ENCODE measurements at places on chromosomes 2 and 18. TPM values are rescaled to one million over a fixed set of nuclear protein-coding genes. Genes with fewer than 3 reads are reported as not detected.

STPG4 gene
- not detected for polyA plus RNA-seq

XIRP2 gene
- polyA plus RNA-seq, result not detected

PLEKHM3 gene
- polyA plus RNA-seq, result 13.4 TPM

DYSF gene
- not detected for polyA plus RNA-seq

KIF1A gene
- polyA plus RNA-seq, result 89.2 TPM

ORC2 gene
- 14.8 TPM for polyA plus RNA-seq

CD8B gene
- not detected for polyA plus RNA-seq

LHCGR gene
- polyA plus RNA-seq, result not detected
